ENCODE measurements at places on chromosomes 4 and X.

GRCh38 chr4:7031558-7032449, 11.4 kb upstream of the TADA2B start:
- no peak for DNase-seq

GRCh38 chr4:81527115-81527514, 55.4 kb upstream of the RASGEF1B start:
- DNase-seq: no peak

GRCh38 chr4:47075262-47075661, 43.9 kb downstream of the GABRB1 start:
- DNase-seq: no peak

DNA sequence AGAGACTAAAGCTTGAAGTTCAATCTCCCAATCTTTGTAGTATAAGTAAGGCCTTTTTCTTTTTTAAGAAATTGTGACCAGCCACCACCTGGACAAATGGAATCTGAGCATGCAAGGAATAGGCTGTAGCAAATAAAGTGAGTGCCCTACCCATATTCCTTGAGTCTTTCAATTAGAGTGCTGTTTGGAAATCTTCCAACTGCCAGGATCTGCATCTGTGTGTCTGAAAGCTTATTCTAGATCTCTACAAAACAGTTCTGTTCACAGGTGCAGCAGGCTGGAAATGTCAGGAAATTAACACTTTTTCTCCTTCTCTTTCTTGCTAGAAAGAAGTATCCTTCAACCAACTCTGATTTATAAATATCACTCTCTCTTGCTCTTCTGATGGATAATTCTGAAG, 76.7 kb upstream of the NDST3 start:
- DNase-seq: no peak
